ENCODE measurements at places on chromosomes 5 and 9. TPM values are rescaled to one million over a fixed set of nuclear protein-coding genes. Genes with fewer than 3 reads are reported as not detected.

Gene SUSD3
- total RNA-seq, result 0.39 TPM

Gene LCP2
- not detected for total RNA-seq

Gene SWI5
- 32.4 TPM for total RNA-seq

Gene CAPSL
- total RNA-seq, result not detected

Gene OR1J2
- not detected for total RNA-seq

GRCh38 chr9:91824601-91825305 is 125.3 kb downstream of the ROR2 start:
- no peak for DNase-seq

GRCh38 chr9:70949239-70949638 is 172.2 kb downstream of the TRPM3 start:
- DNase-seq, result no peak

- no peak for DNase-seq
Observed at GRCh38 chr9:114035221-114035844, 42.8 kb downstream of the AMBP start.

DNA sequence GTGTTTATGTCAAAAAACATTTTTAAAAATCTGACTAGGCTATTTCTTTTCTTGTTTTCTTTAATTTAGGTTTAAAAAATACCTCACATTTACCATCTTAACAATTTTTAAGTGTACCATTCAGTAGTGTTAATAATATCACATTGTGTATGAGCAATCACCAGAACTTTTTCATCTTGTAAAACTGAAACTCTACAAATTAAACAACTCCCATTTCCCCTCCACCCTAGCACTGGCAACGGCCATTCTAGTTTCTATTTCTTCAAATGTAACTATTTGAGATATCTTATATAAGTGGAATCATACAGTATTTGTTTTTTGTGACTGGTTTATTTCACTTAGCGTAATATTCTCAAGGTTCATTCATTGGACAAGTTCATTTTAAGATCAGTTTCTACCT is 27.7 kb downstream of the PLCXD3 start:
- DNase-seq, result no peak

DNA sequence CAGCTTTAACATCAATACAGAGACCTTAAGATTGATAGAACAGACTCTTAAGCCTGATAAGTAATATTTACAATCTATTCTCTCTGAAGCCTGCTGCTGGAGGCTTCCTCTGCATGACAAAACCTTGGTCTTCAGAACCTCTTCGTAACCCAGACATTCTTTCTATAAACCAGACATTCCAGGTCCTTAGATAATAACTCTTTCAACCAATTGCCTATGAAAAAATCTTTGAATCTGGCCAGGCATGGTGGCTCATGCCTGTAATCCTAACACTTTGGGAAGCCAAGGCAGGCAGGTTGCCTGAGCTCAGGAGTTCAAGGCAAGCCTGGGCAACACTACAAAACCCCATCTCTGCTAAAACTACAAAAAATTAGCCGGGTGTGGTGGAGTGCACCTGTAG is 327.8 kb downstream of the ENC1 start:
- DNase-seq, result no peak

DNA sequence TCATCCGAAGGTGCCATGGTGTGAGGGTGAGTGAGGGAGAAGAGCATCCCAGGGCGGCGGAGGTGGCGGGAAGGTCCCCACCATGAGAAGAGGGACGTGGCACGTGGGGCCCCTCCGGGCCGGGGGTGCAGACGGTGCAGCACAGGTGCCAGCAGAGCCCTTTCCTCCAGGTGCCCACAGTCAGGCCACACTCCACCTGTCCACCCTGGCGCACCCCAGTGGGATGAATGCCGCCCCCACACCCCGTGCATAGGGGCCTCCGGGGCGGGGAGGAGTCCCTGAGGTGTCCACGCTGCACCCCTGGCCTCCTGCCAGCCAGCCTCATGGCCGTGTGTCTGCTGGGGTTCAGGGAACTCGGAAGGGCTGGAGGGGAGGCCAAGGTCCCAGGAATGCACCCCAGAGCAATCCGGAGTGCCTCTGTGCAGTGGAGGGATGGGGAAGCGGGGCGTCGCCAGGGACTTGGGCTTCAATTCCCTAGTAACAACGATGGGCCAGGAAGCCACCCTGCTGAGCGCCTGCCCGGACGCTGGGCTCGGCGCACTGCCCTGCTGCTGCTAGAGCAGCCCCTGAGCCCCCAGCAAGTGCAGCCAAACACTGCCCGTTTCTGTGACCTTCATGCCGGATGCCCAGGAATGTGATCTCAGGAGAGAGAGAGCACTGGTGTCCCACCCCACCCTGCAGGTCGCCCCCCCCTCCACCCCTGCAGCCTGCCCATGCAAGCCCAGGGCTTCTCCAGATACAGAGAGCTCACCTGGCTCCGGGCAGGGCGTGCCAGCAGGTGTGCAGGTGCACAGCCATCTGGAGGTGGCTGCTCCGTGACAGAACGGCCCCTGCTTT is 8.8 kb upstream of the NACC2 start:
- DNase-seq, result no peak

GRCh38 chr9:12212860-12213259 is 480.3 kb upstream of the TYRP1 start:
- no peak for DNase-seq

DNA sequence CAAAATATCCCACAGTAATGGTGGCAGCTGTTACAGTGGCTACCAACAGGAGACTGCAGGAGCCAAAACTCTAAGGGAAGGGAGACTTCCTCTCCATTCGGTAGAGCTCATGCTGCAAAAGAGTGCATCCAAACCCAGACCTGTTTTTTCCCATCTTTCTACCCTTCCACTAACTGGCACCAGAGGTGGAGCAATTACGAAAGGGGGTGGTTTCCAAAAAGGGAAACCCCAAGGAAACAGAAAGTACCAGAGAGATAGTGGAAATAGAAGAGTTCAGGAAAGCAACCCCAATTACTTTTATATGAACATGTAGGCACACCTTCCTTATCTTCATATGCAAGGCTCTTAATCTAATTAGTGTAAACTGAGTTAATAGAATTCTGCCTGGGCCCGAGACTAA is 7.3 kb upstream of the WDR41 start:
- DNase-seq, result no peak

GRCh38 chr5:173714551-173715428 is 98.3 kb upstream of the BOD1 start:
- no peak for DNase-seq

- DNase-seq, result no peak
Observed at GRCh38 chr5:147437161-147437596, 72.7 kb downstream of the DPYSL3 start.

GRCh38 chr5:139806111-139806510 is 10.5 kb downstream of the PSD2 start:
- DNase-seq, result no peak

DNA sequence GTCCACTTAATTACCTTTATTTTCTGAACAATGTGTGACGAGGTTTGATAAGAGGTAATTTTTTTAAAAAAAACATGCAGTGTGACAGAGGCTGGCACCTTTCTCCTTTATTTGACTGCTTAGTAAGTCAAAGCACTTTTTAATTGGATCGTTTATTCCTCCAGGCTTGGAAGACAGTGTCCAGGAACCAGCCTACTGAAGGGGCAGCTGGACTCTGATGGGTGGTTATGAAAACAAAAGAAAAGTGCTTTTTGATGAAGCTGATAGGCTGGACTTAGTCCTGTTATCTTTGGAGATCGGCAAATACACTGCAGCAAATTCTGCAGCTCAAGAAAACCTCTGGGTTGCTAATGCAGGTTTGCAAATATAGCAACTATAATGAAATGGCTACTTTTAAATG is 141.7 kb downstream of the DCP2 start:
- no peak for DNase-seq

- no peak for DNase-seq
Observed at GRCh38 chr5:154118893-154119336, 71.6 kb upstream of the GALNT10 start.

DNA sequence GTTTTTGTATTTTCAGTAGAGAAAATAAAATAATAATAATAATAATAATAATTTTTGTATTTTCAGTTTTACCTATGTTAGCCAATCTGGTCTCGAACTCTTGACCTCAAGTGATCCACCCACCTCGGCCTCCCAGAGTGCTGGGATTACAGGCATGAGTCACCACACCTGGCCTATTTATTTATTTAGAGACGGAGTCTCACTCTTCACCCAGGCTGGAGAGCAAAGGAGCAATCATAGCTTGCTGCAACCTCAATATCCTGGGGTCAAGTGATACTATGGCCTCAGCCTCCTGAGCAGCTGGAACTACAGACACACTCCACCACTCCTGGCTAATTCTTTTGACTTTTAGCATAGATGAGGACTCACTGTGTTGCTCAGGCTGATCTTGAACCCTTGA is 167.5 kb downstream of the TLE1 start:
- no peak for DNase-seq

DNA sequence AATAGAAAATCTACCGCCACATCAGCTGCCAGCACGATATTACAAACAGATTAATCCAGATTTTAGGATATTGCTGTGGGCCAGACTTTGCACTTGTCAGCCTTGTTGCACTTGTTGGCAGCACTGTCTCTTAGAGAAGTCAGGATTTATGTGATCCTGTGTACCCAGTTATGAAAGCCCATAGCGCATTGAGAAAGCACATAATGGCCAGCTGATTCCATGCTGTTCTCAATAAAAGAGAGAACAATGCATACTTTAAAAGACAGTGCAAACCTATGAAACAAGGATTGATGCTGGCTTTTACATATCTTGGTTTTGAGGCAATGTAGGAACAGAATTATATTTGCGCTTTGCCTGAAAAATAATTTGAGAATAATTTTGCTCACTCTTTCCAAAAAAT is 140.8 kb downstream of the CEP120 start:
- no peak for DNase-seq

DNA sequence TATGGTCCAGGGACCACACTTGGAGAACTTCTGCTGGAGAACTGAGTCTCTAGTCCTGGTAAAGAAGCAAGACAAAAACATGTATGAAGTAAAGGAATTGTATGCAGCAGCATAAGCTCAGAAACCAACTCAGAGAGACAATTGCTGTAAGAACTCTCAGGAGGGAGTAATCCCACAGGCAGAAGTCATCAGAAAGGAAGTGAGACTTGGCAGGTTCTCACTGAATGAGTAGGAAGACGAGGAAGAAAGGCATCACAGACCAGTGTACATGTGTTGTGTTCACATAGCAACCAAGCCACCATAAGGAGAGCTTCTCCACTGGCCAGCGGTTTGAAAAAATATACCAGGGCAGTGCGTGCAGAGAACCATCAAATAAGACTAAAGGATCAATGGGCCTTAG is 57.9 kb upstream of the FST start:
- DNase-seq, result peak; percentile 60

DNA sequence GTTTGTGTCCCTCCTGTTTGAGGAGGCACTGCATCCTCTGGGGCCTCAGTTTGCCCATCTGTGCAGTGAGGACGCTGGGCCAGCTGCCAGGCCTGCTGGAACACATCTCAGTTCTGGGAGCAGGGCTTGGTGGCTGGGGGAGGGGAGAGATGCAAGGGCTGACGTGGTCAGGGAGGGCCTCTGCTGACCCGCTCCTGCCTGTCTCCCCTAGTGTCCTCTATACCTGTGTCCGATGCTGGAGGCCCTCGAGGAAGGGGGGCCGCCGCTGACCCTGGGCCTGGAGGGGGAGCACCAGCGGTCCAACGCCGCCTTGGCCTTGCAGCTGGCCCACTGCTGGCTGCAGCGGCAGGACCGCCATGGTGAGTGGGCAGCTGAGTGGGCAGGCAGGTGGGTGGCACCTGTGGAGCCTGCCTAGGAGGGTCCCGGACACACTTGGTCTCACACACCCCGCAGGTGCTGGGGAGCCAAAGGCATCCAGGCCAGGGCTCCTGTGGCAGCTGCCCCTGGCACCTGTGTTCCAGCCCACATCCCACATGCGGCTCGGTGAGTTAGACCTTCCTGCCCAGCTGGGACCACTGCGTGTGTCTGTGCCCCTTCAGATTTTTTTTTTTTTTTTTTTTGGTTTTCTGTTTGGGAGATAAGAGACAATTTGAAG is 5.8 kb downstream of the FPGS start:
- no peak for DNase-seq

- no peak for DNase-seq
Observed at GRCh38 chr5:135867599-135867998, 28.0 kb downstream of the IL9 start.

- no peak for DNase-seq
Observed at GRCh38 chr5:173481821-173482220, 134.6 kb downstream of the BOD1 start.

DNA sequence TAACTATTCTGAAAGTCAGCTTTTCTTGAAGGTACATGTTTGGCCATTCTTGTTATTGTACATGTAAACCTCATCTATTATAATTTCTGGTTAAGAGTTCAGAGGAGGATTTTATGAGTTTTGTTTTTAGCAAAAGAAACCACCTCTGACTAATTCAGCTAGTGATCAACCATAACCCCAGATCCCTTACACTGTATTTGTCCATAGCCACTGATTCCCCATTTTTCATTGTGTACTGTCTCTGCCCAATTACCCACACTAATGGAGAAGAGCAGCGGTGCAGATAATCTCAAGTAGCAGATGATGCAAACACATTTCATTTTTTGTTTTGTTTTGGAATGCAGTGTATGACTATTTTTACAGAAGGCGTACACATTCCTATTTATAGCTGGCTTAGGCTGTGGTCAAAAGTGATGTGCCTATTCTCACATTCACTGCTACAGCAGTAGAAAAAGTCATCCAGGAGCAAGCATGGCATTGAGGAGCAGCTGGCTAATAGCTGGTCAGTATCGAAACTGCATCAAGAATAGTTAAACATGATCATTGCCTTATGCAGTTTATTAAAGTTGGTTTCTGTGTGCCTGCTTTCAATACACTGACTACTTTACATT is 988.3 kb downstream of the DTWD2 start:
- DNase-seq, result no peak

DNA sequence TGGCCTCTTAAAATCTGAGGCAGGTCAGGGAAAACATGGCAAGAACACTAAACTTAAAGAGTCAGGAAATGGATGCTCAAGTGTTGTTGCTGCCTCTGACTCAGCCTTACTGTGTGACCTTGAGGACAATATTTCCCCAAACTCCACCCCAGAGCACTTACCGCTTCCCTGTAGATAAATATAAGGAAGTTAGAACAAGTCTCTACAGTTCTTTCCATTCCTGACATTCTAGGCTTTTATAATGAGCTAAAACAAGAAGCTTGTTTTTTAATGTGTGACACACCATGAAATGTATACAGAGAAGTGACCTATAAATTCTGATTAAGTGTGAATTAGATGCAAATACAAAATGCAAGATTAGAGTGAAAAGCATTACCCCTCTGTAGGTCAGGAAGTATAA is 129.3 kb downstream of the GRIA1 start:
- peak; percentile 59 for DNase-seq
